ENCODE measurements at places on chromosomes 13 and 19. TPM values are rescaled to one million over a fixed set of nuclear protein-coding genes. Genes with fewer than 3 reads are reported as not detected.

LAIR1 gene
- 4.7 TPM for total RNA-seq

TMEM150B gene
- not detected for total RNA-seq

DZIP1 gene
- 0.33 TPM for total RNA-seq

TMEM190 gene
- not detected for total RNA-seq

SLC46A3 gene
- total RNA-seq = 2.8 TPM

FFAR2 gene
- not detected for total RNA-seq

DNA sequence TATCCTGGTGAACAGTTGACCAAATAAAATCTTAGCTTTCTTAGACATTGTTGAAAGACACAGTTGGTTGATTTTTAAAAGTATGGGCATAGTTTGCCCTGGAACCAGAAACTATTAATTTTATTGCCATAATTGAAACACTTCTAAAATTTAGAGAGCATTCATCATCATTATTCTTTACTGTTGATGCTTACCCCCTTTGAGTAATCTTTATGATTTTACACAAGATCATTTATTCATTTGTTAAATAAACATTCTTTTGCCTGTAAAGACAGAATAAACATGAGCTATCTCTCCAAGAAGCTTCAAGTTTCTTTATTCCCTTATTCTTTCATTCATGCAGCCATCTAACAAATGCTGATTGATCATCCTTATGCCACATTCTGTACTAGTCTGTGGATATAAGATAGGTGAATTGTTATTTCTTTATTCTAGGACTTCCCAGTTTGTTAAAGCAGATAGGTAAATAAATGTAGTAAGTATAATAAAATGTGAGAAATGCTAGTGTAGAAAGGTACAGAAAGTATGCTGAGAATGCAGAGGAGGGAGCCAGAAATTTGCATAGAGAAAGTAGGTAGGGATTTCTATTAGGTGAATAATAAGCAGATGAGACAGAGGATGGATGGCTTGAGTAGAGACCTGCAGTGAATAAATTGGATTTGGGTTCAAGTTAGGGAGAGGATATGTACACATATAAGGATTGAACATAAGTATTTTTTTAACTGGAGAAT lies 8.2 kb downstream of the SERTM1 start:
- DNase-seq = no peak

GRCh38 chr19:44228318-44228717 lies 16.0 kb downstream of the ZNF227 start:
- no peak for DNase-seq

DNA sequence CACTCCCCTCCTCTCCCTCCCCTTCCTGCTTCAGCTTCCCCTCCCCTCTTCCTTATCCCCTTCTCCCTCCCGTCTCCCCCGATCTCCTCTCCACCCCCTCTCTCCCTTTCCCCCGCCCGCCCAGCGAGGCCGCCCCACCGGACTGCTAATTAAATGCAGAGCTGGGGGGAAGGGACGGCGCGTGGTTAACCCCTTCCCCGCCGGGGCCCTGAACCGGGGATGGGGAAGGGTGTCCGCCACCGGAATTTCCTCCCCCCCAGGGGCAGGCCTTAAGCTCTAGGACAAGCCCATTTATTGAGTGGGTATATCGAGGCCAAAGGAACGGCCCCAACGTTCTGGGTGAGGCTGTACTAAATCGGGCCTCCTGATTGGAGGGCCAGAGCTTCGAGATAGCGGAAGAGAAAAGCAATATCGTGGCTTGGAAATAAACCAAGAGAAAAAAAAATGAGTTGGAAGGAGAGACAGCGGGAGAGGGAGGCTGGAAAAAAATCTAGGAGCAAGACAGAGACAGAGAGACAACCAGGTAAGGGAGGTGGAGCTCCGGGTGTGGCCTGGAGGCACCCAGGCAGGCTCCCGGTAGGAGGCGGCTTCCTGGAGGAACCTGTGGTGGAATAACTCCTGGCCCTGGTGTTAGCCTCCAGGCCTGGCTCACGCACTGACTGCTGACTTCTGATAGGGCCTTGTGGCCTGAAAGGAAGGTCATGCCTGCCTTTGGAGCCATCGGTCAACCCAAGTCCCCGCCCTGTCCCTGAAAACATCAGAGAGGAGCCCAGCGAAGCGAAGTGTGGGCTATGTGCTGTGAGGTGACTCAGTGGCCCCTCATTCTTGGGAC lies 11.6 kb upstream of the JUND start:
- DNase-seq = peak; percentile 81

DNA sequence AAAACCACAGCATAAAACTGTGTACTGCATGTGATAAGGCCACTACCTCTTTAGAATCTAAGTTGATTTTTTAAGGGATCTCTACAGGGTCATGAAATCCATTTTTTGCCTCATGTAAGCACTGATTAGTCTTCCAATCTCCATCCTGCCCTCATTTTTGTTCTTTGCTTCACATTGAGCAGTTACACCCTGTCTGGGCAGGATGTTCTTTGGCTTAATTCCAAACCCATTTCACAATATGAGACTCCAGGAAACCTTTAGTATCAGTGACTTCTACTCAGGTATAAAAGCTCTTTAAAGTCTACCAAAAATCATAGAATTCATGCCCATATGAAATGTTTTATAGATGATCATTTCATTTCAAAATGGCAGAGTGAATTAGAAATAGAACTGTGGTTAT lies 592.6 kb downstream of the TBC1D4 start:
- no peak for DNase-seq

DNA sequence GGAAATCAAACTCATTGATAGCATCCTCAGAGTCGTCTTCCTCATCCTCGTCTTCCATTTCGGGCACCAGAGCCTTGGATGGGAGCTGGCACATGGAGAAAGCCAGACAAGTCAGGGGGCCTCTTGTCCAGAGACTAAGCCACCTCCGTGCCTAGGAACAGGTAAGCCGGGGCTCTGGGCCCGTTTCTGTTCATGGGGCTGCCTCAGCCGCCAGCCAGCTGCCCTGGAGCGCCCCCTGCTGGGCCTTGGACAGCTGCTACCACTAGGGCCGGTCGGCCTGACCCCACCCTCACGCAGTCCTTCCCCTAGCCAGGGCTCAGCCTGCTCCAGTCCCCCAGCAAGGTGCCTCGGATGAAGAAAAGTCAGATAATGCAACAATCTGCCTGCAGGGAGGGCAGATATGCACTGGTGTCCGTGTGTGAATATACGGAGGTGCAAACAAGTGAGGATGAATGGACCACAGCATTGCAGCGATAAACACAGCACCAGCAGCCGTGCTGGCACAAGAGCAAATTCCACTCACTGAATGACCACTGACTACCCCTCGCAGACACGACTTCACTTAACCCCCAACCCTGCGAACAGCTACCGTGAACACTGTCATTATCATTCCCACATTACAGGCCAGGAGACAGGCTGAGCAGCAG lies 11.9 kb upstream of the PRKD2 start:
- peak; percentile 89 for DNase-seq

- DNase-seq = no peak
Observed at GRCh38 chr13:35993686-35994085, 137.5 kb downstream of the DCLK1 start.

GRCh38 chr19:45172173-45172572 lies 5.9 kb downstream of the TRAPPC6A start:
- DNase-seq = no peak

DNA sequence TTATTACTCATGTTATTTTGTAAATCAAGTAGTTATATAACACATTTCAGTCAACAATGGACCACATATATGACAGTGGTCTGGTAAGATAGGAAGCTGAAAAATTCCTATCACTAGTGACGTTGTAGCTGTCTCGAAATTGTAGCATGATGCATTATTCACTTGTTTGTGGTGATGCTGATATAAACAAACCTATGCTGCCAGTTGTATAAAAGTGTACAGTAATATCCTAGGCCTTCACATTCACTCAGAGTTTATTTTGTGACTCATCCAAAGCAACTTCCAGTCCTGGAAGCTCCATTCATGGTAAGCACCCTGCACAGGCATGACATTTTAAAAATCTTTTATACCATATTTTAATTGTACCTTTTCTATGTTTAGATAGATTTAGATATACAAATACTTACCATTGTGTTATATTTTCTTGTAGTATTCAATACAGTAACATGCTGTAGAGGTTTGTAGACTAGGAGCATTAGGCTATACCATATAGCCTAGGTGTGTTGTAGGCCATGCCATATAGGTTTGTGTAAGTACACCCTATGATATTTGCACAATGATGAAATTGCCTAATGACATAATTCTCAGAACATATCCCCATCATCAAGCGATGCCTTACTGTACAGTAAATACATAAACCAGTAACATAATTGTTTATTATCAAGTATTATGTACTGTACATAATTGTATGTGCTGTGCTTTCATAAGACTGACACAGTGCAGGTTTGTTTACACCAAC lies 49.3 kb downstream of the IFT88 start:
- no peak for DNase-seq

GRCh38 chr13:99975626-99976025 lies 4.1 kb upstream of the ZIC5 start:
- DNase-seq = no peak

DNA sequence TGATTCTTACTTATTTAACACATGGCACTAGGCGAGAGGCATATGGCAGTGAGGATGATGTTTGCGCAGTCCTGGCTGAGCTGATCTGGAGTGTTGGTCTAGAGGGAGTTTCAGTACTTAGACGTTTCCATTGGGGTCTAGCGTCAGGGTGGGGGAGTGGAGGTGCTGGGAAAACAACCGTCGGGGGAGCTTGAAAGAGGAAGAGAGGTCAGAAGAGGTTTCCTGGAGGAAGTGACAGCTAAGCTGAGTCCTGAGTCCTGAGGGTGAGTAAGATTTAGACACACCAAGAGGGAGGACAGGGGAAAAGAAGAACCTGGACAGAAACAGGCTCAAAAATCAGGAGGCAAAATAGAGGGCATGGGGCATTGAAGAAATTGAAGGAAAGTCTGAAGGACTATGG lies 81.4 kb downstream of the ALOX5AP start:
- DNase-seq = no peak

- DNase-seq = no peak
Observed at GRCh38 chr19:41903193-41903953, 20.4 kb downstream of the ARHGEF1 start.

GRCh38 chr19:28615966-28616365 lies 597.0 kb downstream of the UQCRFS1 start:
- DNase-seq = no peak

DNA sequence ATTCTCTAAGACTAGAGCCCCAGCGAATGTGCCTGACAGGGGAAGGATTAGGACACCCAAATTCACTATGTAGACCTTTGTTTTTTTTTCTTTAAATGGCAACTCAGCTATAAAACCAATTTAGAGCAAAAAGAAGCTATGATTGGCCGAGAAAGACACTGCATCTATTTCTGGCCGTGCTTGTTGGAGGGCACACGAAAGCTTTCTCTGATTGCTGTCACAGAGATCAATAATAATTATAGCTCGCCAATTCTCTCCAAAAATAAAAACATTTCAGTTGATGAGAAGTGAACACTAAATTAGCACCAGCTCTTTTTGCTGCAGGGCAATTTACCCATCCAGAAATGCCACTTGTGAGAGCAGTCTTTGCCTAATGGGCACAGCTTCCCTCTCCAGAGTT lies 31.2 kb downstream of the CBY2 start:
- DNase-seq = no peak

GRCh38 chr13:26011996-26012821 lies 39.6 kb downstream of the SHISA2 start:
- DNase-seq = peak; percentile 68

DNA sequence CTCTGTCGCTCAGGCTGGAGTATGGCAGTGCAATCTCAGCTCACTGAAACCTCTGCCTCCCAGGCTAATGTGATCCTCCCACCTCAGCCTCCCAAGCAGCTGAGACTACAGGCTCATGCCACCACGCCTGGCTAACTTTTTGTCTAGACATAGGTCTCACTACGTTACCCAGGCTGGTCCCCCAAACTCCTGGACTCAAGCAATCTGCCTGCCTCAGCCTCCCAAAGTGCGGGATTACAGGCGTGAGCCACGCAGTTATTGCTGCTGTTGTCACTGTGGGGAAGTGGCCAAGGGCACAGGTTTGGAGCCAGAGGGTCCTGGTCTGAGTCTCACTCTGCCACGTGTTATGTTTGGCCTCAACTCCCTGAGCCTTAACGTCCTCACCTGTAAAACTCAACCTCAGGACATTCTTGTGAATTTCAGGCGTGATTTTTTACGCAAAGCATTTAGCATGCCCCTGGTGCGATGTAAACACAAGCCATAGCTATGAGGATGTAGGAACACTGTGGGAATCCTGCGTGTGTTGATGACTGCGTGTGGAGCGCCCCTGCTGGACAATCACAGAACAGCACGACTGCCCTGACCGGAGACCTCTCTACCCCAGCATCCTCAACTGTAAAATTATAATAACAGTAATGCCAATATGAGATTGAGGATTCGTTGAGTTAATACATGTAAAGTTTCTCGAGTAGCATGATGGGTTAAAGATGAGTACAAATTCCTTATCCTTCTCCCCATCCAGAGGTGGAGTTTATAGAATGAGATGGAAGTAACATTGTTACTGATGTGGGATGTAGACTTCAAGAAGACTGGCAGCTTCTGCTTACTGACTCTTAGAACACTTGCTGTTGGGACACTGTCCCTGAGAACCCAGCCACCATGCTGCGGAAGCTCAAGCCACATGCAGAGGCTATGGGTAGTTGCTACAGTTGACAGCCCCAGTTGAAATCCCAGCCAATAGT lies 41.8 kb upstream of the PNMA8B start:
- peak; percentile 80 for DNase-seq

DNA sequence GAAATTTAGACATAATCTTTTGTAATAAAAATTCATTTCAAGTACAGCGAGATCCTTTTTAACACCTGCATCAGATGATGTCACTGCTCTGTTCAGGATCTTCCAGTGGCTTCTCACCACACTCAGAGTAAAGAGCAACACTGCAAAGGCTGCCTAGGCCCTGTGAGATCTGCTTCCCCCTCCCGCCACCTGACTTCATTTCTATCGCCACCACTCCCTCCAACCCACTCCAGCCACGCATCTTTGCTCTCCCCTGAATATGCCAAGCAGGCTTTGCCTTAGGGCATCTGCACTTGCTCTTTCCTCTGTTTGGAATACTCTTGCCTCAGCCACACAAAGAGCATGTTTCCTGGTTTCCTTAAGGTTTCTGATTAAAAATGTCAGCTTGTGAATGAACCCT lies 58.3 kb downstream of the MBNL2 start:
- DNase-seq = no peak

DNA sequence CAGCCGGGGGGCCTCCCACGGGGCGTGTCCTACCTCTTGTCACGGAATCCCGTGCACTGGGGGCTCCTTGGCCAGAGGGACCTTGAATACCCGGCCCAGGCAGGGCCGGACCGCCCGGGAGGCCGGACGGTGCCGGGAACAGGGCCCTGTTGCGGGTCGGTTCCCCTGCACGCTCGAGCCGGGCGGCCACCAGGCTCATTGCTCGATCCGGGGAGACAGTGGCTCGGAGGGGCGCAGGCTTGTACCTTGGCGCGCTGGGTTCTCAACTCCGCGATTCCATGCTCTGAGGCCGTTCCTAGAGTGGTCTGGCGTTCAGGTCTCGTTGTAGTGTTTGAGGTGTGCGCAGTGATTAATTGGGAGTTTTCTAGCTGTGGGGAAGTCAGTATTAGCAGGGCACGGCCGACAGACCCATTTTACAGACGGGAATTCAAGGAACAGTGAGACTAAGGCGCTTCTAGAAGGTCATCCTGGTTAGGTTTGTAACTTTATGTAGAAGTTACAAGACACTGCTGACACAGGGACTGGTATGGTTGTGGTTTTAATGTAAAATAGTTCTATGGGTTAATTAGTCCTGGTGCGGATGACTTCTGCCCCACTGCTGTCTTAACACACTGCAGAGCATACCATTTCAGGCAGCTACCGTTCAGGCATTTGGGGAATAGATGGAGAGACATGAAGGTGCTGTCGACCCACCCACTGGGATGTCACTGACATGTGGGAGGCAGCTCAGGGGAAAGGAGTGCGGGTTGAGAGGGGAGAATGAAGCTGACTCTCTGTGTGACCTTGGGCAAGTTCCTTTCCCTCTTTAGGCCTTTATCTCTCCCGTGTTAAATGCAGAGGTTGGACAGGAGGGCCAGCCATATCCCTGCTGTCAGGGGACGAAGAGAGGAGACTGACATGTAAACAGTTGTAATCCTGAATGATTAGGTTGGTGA lies 592 bp downstream of the CLPTM1 start:
- DNase-seq = peak; percentile 15
